ENCODE measurements at places on chromosomes 4 and X.

DNA sequence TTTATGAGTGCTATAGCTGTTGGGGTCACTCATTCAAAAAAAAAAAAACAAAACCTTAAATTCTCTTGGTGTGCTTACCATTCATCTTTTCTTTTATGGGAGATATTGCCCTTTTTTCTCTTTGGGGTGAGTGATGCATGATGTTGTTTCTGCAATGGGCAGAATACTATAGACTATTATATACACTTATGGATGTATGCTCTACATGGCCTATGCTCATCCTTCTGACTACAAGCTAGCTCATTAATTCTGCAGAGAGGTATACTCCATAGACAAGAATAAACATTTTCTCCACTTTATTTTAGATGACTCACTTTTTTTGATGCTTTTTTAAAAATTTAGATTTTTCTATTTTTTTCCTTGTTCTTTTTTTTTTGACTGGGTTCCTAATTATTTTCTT lies 160.3 kb upstream of the ANK2 start:
- DNase-seq, result no peak

GRCh38 chr4:173398220-173398619 lies 696 bp downstream of the SCRG1 start:
- no peak for DNase-seq

- DNase-seq, result peak; percentile 90
These were observed 13.0 kb upstream of the HELT start for GRCh38 chr4:185005219-185005819.

GRCh38 chr4:163042306-163042705 lies 124.4 kb downstream of the NAF1 start:
- DNase-seq, result no peak

DNA sequence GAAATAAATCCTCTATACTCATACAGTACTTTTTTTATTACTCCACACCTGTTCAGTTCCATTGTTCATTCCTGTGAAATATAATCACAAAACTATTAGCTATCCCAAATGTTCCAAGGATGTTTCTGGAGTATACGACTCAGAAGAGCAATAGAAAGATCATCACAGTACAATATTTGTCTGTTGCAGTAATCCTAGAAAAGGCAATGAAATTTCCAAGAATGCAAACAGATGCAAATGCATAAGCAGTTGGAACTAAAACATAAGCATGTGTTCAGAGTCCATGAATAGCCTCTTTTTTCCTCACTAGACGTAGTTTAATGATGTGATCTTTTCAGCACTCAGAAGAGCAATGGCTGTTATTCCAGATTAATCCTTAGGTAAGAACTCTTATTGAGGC lies 55.2 kb downstream of the RTL3 start:
- no peak for DNase-seq

DNA sequence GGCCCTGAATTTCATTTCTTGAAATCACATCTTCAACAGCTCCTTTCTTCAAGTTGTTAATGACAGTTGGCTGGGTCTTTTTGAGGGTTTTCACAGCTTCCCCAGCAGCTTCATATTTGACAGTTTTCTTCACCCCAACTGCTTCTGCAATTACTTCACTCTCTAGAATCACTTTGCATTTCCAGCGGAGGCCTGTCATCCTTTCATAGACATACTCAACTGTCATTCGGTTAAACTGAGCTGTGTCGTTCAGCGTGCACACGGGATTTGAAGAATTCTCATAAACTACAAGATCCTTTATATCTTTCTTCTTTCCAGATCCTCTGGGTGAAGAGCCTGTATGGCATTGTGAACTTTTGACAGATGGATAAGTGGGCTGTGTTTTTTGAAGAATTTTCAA lies 15.4 kb downstream of the UBE2A start:
- DNase-seq, result no peak

- peak; percentile 74 for DNase-seq
These were observed 7.2 kb upstream of the NEUROG2 start for GRCh38 chr4:112523008-112523721.

DNA sequence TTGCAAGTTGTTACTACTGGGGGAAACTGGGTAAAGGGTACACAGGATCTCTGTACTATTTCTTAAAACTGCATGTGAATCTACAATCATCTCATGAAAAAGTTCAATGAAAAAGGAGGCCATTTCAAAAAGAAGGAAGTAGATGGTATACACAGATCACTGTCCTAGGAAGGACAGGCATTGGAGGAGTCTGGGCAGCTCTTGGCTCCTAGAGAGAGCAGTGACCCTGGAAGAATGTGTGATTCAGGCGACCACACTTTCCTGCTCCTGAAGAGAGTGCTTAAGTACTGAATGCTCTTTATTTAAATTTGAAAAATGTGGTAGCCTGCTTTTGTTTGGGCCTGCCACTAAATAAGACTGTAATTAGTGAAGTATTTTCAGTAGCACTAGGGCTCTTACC lies 318.1 kb upstream of the CASK start:
- no peak for DNase-seq

DNA sequence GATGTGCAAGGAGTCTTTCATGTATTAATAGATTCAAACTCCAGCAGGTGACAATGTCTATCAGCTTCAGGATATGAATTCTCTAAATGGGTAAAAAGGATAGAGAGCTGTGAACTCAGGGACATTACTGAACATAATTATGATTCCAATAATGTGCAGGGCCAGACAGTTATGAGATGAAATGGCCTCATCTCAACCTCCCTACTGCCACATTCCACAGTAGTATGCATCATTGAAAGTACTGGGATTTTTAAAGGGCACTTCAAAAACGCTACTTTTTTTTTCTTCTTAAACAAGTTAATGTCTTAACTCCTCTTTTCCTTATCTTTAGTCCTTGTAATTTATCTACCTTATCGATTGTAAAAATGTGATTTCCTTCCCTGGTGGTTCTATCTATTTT lies 202.0 kb downstream of the APBB2 start:
- DNase-seq, result no peak

- DNase-seq, result no peak
These were observed 641.9 kb upstream of the NR3C2 start for GRCh38 chr4:149084144-149084543.

- peak; percentile 72 for DNase-seq
These were observed 810 bp downstream of the SPRY1 start for GRCh38 chr4:123397144-123398065.

GRCh38 chr4:110196871-110197528 lies 1.4 kb downstream of the ELOVL6 start:
- DNase-seq, result peak; percentile 83

DNA sequence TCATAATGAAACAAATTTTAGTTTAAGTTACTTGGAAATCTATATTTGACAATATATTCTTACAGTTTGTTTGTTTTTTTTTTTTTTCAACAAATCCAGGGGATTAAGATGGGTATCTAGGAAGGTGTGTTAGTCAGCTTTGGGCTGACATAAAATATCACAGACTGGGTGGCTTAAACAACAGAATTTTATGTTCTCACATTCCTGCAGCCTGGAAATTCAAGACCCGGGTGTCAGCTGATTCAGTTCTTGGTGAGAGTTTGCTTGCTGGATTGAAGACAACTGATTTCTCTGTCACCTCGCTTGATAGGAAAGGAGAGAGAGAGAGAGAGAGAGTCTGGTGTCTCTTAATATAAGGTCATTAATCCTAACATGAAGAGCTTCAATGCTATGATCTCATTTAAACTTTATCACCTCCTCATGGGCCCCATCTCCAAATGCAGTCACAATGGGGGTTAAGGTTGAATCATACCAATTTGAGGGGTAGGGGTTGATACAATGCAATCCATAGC lies 465.2 kb downstream of the CENPC start:
- no peak for DNase-seq

GRCh38 chrX:72037601-72038000 lies 94.1 kb downstream of the RTL5 start:
- no peak for DNase-seq

DNA sequence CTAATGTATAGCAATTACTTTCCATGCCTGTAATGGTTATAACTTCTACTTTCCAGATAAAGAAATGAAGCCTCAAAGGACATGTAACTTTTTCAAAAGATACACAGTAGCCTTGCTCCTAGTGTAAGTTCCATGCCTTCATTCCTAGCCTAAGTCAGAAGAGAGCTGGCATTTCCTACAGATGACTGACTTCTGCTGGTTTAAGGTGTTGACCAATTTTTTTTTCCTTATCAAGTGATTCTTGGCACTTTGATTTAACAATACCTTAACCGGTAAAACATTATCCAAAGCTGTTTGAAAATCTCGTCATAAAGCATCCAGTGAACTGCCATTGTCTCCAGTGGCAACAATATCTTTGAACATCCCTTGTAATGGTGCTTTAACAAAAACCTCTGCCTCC lies 145.1 kb upstream of the VCX3A start:
- no peak for DNase-seq

- DNase-seq, result no peak
These were observed 21.2 kb downstream of the SLC25A5 start for GRCh38 chrX:119489212-119490074.

DNA sequence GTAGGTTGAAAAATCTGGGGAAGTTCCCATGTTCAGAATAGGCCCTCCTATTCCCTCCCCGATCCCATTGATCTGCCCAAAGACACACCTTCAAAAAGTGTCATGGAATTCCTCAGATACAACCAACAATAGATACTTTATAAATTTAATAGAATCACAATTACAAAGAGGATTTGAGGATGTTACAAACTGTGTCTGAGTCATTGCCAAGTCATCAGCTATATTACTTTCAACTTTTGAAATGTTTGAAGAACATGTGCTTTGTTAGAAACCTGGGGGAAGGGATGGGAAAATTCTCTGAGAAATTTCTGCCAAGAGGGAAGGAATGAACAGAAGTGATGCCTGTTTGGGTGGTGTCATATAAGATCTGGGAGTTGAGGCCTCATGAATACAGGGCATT lies 46.7 kb downstream of the KCNIP4 start:
- DNase-seq, result no peak

- DNase-seq, result no peak
These were observed 29.3 kb upstream of the SCOC start for GRCh38 chr4:140344101-140344500.

DNA sequence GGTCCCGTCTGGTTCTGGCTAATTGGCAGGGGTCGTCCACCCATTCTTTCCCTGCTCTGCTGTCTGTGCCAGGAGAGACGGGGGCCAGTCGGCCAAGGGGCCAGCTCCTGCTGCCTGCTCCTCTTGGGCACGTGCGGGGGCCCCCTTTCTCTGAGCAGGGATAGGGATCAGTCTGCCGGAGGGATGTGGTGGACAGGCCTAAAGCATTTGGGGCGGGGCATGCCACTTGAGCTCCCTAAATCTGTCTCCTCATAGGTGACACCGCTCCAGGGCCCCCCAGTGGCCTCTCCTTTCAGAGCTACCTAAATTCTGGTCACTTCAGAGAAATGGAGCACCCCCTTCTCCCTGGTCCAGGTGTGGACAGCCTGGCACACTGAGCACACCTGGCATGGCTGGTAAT lies 4.2 kb upstream of the MSANTD1 start:
- no peak for DNase-seq

- peak; percentile 28 for DNase-seq
These were observed 94.1 kb downstream of the HMX1 start for GRCh38 chr4:8777320-8778196.

GRCh38 chrX:151985955-151986354 lies 11.5 kb upstream of the GABRE start:
- DNase-seq, result no peak

DNA sequence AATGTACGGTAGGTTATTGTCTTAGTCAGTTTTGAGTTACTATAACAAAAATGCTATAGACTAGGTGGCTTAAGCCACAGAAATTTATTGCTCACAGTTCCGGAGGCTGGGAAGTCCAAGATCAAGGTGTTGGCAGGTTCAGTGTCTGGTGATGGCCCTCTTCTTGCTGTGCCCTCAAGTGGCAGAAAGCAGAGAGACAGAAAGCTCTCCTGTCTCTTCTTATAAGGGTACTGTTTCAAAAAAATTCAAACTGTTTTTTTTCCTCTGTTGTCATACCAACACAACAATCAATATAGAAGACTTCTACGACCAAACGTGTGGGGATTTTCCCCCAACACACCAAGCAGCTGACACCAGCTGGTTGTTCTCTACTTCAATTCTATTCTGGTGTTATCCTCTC lies 53.4 kb downstream of the ADGRG4 start:
- no peak for DNase-seq

DNA sequence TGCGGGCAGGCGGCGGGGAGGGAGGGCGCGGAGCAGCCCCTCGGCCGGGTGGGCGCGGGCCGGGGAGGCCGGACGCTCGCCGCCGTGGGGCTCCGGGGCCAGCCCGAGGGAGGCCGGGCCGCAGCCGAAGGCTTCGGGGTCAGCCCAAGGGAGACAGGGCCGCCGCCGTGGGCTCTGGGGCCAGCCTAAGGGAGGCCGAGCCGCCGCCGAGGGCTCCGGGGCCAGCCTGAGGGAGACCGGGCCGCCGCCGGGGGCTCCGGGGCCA lies 251 bp downstream of the KIAA0232 start:
- no peak for DNase-seq

DNA sequence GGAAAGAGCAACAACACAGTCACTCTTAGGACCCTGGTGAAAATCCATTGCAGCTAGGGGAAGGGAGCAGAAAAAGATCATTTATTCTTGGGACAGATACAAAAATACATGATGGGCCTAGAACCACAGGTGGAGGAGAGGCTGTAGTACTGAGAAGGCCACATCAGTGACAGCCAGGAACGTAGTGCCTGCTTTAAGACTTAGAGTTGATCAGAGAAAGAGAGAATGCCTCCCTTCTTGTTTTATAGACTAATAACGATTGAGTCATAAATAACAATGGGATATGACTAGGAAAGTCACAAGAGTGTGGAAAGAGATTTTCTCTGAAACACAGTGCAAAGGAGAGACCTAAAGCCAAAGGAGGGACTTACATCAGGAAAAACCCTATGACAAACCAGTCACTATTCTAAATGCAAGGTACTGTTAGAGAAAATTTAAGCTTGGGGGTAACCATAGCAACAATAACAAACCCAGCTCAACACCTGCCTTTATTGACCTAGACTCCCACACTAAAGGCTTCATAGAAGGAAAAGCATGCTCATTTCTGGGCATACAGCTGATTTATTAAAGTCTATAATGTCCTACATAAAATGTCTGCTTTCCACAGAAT lies 1015.0 kb upstream of the GRID2 start:
- DNase-seq, result no peak

GRCh38 chrX:275967-276580 lies 5.1 kb upstream of the PLCXD1 start:
- DNase-seq, result peak; percentile 92

DNA sequence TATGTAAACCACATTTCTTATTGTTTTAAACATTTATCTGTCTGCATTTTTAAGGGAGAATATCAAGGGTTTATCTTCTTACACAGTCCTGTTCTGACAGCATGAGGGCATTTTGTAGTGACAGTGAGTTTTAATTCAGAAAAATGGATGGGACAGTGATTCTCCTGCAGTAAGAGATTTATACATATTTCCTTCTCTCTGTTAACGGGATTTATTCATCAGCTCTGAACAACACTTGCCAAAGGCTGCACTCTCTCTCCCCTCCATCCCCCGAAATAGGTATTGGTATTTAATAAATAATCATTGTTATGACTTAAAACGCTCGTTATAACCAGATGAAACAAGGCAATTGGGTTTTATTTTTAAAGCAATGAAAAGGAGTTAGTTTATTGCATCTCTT lies 410.9 kb downstream of the STIM2 start:
- no peak for DNase-seq

GRCh38 chr4:1378559-1379231 lies 27.5 kb downstream of the NKX1-1 start:
- DNase-seq, result peak; percentile 61
